Activated CD8-positive, alpha-beta memory T cell treated with anti-CD3 and anti-CD28 coated beads for 1 hour (primary cell): ENCODE measurements at places on chromosomes 4 and X.

GRCh38 chrX:107706309-107706708, 69.3 kb downstream of the TSC22D3 start:
- no peak for DNase-seq

GRCh38 chr4:182766857-182767250, 150.3 kb downstream of the DCTD start:
- DNase-seq = no peak

DNA sequence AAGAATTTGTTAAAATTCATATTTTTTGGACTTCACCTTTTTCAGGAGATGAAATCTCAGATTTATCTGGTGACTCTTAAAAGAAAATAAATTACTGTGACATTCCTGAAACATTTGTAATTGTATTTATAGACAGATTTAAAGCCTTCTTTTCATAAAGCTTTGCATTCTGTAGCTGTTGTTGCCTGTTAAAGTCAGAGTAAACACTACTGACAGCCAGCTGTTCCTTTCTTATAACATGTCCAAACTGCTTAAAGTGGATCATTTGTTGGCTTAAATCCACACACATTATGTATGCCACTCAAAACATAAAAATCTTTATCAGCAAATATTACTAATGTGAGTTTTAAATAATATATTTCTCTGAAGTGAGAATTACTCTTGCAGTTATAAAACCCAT, 157.5 kb downstream of the TECRL start:
- no peak for DNase-seq

DNA sequence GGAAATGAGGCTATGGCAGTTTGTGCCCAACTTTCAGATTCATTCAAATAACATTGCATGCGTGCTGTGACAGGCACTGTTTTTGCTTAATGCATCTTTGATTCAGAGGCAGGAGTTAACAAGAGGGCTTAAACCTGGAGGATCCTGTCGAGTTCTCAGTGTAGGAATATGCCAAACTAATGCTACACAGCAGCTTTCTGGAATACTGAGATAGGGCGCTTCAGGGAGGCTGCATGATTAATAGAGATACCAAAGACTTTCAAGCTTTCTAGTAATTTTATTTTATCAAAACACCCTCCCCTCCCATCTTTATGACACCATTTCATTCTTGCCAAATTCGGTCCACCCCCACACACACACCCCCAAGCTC, 636 bp upstream of the TIMM8A start:
- no peak for DNase-seq

- no peak for DNase-seq
These were observed 493 bp upstream of the UCHL1 start for GRCh38 chr4:41256131-41256739.

DNA sequence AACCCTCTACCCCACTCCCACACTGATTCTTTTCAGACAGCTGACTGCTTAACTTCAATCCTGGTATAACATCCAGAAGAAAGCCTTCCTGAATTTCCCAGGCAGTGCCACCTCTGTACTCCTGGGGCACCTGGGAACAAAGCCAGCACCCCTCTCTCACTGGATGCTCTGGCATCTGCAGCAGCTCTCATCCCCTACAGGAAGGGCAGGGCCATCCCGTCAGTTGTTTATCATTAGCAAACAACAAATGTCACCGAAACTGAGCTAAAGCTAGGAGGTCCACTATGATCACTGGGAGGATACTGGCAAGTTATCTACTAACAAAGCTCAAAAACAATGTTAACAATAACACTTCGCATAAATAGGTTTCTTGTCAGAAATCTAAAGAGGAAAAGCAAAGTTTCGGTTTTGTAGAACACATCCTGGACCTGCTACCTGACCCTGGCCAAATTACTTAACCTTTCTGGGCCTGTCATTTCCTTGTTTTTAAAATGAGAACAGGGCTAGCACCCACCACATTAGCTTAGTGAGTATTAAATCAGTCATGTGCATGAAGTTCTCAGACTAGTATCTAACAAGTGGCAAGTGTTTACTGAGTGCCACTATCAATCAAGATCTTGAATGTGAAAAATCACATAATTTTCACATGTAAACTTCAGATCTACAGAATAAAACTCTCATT, 86.6 kb downstream of the NR3C2 start:
- no peak for DNase-seq

DNA sequence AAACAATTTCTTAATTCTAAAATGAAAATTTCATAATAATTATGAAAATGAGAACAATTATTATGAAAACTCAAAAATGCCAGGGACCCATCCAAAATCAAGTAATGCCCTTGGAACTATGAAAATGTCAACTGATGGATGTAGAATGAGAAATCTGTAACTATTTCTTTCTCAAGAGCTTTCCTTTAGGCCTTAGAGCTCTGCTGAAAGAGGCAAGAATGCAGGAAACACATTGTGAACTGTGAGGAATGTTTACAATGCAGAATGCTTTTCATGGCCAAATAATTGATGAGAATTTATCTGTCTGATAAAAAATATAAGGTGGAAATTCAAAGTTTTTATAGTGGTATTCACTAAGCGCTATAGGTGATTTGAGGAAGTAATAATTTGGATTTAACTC, 207.1 kb upstream of the PCDH18 start:
- DNase-seq = no peak

- DNase-seq = no peak
These were observed 21.2 kb downstream of the L1CAM start for GRCh38 chrX:153864561-153865320.

DNA sequence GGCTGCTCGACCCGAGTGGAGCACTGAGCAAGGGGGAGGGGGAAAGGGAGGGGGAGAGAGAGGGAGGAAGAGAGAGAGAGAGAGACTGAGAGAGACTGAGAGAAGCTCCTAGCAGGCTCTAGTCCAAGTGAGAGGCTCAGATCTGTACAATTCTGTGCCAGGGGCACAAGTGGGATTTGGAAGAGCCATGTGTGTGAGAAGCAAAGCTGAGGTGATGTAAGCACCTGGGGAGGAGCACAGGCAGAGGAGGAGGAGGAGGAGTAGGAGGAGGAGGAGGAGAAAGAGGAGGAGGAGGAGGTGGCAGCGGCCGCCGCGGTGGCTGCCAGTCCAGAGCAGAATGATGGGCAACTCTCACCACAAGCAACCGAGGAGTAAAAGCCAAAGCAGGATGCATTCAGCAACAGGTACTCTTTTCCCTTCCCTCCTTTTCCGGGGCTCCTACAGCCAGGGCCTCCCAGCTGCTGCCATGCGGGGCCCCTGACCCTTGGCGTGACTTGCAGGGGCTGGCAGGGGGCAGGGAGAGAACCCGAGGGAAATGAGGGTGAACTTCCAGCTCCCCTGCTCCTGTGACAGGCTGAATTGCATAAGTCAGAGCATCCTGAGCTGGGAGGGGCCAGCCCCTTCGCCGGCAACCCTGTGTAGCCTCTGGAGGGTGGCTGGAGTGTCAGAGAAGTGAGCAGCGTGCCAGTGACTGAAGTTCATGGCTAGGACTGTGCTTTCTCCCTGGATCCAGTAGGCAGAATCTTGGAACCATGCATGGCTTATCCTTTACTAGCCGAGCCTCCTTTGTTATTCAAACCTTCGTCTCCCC, 62.2 kb downstream of the RTL5 start:
- no peak for DNase-seq

GRCh38 chr4:146165840-146166239, 9.7 kb upstream of the LSM6 start:
- no peak for DNase-seq
